ENCODE measurements at places on chromosomes 12 and 14. TPM values are rescaled to one million over a fixed set of nuclear protein-coding genes. Genes with fewer than 3 reads are reported as not detected.

The SERPINA10 gene
- total RNA-seq, result not detected

The NPC2 gene
- total RNA-seq, result 313 TPM

The WIF1 gene
- total RNA-seq, result not detected

The ERBB3 gene
- total RNA-seq, result 0.52 TPM

The ZNF219 gene
- 23.3 TPM for total RNA-seq

The RNASE3 gene
- total RNA-seq, result not detected

The FLRT2 gene
- total RNA-seq, result 170 TPM

The CAPZA3 gene
- not detected for total RNA-seq

The A2ML1 gene
- not detected for total RNA-seq

All from chondrocyte (in vitro differentiated cells).